Globus pallidus (tissue), 1 donor: ENCODE measurements at places on chromosomes 16 and 17.
A peak's percentile ranks its signal among the peaks of the same experiment; 100 is the strongest.

GRCh38 chr16:56728980-56729734 lies 772 bp upstream of the NUP93 start:
- DNase-seq, result no peak

GRCh38 chr17:39871801-39872200 lies 3.8 kb downstream of the ZPBP2 start:
- DNase-seq, result no peak

DNA sequence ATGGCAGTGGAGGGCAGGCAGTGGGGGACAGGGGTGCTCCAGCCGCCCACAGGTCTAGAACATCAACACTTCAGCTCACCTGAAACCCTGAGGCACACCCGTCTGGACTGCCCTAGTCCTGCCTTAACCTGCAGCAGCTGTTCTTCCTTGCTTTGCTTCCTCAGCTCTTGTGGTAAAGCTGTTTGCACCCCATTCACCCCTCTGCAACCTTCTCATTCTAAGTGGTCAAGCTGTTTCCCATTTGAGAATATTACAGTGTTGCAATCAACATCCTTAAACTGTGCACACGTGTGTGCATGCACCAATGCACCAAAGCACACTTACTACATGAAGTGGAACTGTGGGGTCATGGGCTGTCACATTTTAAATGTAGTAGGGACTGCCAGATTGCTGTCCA lies 32.4 kb downstream of the SCNN1B start:
- no peak for DNase-seq

DNA sequence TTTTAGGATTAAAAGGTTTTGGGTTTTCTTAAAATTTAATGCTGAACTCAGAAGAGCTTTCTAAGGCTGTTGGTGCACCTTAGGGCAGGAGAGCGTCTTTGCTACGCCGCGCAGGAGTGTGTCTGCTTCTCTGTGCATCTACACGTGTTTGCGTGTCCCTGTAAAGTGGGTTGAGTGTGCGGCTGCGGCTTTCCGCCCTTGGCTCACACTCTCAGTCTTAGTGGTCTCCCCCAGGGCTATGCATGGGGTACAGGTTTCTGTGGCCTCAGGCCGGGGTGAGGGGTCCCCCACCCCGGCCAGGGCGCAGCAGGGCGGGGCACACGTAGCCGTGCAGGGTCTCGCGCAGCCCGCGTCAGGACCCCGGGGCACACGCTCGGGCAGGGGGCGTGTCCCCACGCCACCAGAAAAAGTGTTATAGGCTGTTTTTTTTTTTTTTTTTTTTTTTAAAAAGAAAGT lies 727 bp upstream of the TENT4B start:
- no peak for DNase-seq

- no peak for DNase-seq
These were observed 86.9 kb downstream of the MRM3 start for GRCh38 chr17:869086-869485.

DNA sequence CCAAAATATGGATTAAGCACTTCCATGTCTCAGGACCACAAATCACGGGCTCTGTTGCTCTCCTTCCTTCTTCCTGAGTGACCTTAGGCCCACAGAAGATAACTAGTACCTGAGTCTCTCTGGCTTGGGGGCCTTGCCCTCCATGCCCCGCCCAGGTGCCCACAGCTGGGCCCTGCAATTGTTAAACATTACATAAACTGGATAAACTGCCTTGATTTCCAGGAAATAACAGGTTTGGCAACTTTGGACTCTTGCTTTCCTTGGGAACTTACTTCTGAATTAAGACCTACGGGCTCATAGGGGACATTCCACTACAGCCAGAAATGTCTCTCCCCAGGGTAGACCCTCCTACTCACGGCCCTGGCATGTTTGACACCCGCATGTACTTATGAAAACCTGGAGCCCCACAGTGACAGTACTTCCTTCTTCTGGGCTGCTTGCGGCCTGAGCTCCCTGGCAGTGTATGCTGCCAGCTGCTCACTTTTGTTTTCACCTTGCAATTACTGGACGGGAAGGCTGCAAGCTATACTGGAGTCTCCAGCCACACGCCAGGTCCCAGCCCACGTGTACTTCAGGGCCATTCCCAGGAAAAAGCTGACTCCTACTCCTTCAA lies 2.3 kb upstream of the UBALD2 start:
- no peak for DNase-seq

DNA sequence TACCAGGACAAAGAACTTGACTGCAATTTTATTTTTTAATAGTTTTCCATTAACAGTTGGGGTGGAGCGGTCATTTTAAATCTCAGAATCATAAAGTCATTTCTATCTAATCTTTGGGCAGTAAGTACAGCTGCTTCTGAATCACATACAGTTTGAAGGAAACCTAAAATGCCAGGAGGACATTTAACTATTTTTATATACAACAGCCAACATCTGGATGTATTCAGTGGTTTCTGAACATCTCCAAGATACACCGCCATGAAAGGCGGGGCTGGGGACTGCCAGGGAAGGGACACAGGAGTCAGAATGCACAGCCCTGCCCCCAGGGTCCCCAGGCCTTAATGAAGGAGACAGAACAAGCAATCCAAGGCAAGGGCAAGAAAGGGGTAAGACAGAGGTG lies 392.3 kb downstream of the SLC39A11 start:
- DNase-seq, result no peak

- no peak for DNase-seq
These were observed 7.6 kb upstream of the PKMYT1 start for GRCh38 chr16:2987833-2988232.

DNA sequence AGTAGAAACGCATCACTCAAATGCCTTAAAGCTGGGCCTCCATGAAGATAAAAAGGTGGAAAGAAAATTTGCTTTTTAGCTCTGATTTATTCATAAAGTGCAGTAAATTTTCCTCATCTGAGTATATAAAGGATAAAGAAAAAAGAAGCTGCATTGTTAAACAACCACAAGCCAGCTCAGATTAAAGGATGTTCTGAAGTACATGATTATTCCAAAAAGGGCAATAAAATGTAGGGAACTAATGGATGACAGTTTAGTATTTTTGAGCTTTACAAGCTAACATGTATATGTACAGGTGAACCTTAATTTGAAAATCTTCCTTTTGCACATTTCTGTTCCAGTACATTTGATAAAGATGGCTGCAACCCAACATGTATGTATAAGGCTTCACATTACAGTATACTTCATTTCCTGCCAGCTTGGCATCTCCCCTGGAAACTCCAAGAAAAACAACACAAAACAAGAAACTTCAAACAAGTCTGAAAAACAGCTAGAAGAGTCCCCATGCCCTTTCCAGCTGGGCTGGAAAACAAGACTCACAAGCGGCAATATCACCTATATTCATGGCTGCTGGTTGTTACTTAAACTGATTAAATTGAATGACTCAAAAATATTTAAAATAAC lies 225.7 kb downstream of the CEP112 start:
- DNase-seq, result no peak

- DNase-seq, result no peak
These were observed 85.3 kb downstream of the STXBP4 start for GRCh38 chr17:55053855-55054254.

- DNase-seq, result no peak
These were observed 13.2 kb downstream of the GABARAPL2 start for GRCh38 chr16:75579281-75579834.

DNA sequence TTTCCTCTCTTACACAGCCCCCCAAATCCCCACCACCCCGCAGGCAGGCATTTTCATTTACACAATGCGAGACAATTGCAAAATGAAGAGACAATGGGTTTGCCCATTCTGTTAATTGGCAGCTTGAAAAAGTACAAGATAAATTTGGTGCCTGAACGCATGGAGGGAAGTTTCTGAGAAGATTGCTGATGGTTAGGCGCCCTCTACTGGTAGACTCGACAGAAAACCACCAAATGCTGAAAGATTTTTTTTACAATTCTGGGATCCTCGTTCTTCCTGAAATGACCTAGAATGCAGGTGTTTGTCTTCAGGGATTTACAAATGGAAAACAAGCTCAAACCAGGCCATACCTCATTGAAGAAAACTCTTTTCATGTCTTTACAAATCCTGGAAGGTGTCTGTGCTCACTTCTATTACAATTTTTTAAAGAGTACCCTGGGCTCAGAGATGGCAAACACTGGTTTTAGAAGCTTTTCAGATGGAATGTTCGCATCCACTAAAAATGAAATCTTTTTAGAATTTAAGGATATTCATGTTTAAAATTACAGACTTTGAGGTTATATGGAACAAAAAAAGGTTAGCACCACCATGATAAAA lies 338.5 kb downstream of the PMP22 start:
- DNase-seq, result peak; percentile 57

- no peak for DNase-seq
These were observed 32.8 kb downstream of the TANC2 start for GRCh38 chr17:62998665-62999393.

DNA sequence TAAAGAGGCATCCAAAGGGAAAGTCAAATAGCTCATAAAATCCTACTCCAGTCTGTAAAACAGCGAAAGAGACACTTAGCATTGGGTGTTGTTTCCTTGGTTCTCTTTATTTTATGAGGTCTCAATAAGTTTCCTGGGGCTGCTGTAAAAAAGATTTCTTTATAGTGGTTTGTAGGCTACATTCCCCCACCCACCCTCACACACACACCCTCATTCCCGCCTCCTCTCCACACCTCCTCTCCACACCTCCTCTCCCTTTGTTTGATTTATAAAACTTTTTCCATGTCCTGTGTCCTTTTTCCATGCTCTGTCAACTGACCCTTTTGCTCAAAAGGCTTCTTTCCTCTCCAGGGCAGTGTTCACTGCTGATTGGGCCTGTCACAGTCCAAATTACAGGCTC lies 178.9 kb upstream of the SOX9 start:
- DNase-seq, result no peak

DNA sequence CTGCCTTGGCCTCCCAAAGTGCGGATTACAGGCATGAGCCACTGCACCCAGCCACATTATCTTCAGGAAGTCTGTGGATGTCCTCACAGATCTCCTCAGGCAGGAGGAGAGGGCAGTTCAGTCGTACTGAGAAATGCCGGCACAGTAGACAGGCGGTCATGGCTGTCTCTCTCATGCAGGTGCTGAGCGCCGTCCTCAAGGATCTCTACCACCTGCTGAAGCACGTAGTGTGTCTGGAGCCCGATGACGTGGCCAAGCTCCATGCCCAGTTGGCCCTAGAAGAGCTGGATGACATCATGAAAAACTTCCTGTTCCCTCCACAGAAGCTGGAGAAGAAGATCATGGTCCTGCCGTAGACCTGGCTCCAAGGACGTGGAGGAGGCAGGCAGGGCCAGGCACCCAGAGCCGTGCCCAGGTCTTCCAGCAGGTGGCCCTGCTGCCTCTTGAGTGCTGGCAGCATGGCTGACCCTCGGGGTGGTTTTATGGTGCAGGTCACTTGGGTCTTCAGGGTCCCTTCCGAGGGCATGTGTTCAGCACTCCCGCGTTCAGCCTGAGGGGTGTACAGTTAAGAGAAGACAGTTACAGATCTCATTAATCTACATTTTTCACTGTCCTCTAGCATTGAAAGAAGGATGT lies 22.0 kb upstream of the HAS3 start:
- no peak for DNase-seq

GRCh38 chr16:88810166-88810911 lies 1.4 kb downstream of the APRT start:
- no peak for DNase-seq

DNA sequence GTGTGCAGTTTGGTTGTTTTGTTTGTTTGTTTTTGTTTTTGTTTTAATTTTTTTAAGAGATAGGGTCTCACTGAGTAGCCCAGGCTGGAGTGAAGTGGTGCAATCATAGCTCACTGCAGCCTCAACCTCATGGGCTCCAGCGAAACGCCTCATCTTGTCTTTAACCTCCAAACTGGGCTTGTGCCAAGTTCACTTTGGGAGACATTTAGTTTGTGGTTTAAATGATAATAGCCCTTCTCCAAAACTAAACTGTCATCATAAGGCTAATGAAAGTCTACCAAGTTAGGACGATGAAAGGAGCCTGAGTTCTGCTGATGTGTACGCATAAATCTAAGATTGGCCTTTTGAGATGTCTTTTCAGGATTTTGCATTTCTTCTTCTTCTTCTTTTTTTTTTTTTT lies 6.5 kb upstream of the CARD14 start:
- no peak for DNase-seq

DNA sequence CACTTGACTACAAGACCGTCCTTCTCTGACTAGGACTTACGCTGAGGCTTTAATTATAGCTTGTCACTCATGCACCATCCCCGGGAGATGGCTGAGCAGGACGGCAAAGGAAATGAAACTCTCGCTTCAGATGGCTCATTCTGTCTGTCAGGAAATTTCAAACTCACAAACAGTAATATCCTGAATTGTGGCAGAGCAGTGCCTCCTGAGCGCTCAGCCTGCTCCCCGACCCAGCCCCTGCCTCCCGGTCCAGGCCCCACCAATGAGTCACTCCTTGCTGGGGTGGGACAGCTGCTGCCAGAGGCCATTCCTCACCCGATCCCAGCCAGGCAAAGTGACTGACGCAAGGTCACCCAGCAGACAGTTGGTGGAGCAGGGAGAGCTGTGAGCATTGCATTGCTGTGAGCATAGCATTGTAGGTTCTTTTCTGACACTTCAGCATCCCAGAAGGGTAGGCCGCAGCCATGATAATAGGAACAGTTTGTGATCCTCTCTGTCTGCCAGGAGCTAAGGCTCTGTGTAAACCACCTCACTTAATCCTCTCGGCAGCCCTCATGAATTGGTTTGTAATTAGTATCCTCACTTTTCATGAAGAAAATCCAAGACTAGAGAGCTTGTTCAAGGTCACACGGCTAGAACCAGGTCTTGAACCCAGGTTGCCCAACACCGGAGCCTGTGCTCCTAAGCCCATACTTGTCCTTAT lies 20.9 kb downstream of the CCDC182 start:
- no peak for DNase-seq

GRCh38 chr17:33039874-33040273 lies 48.2 kb downstream of the SPACA3 start:
- no peak for DNase-seq

DNA sequence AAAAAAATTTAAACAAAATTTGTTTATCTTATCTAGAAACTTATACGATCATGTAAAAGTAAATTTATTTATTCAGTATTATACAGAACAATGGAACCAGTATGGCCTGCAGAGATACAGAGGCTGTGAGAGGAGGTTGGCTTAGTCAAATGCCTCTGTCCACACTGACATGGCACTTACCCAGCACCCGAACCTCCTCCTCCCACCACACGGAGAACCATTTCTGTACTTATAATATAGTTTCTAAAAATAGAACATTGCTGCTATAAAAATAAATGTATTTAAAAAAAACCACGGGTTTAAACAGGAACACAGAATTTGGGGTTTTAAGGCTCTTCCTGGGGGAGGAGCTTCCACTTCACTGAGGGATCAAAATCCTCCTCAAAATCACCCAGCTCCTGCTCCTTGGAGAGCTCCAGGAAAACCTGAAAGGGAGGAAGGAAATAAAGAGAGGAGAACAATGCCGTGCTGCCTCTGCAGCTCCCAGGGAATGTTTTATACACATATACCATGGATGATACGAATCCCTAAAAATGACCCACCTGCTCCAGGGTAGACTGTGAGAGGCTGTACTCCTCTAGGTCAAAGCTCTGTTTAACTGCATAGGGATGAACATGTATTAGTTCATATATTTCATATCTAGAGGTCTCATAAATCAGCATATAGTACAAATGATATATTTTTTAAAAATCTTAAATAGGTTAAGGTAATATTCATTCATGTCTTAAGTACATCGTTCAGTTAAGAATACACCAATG lies 87.3 kb downstream of the ABCA8 start:
- DNase-seq, result no peak
